Hematopoietic multipotent progenitor cell treated with erythropoietin and hydrocortisone succinate and interleukin-3 and kit ligand, for 6 days (in vitro differentiated cells): ENCODE measurements at places on chromosomes 11 and 22.

DNA sequence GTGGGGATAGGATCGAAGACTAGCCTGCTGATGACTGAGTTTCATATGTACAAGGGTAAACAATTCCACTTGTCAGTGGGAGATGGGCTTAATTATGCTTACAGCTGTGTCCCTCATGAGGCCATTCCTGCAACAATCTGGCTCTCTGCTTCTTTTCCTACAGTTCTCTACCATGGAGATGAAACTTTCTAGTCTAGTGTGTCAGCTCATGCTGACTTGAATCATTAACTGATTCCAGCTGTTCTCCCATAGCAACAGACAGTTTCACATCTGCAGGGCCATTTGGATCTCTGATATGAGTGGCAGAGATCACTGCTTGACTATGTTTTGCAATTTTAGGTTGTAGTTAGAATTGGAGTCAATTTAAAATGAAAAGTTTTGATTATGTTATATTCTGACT, 1251.7 kb upstream of the RAG2 start:
- no peak for DNase-seq

DNA sequence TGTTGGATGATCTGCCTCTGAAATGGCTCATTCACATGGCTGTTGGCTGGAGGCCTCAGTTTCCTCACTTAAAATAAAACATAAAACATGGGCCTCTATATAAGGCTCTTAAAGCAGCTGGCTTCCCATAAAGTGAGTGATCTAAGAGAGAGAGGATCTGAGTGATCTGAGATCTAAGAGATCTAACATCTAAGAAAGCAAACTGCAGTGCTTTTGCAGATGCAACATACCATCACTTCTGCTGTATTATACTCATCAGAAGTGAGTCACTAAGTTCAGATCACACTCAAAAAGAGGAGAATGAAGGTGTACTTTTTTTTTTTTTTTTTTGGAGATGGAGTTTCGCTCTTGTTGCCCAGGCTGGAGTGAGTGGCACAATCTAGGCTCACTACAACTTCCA, 18.1 kb upstream of the HSPA8 start:
- no peak for DNase-seq

- no peak for DNase-seq
These were observed 83.2 kb downstream of the TRIM29 start for GRCh38 chr11:120054753-120055045.

GRCh38 chr11:24289301-24289700, 207.6 kb upstream of the LUZP2 start:
- no peak for DNase-seq

- peak; percentile 60 for DNase-seq
These were observed 101.4 kb downstream of the SYT9 start for GRCh38 chr11:7353100-7353499.

- DNase-seq, result no peak
These were observed 71.6 kb downstream of the TEAD1 start for GRCh38 chr11:12745787-12746186.

GRCh38 chr11:110312670-110313069, 16.3 kb upstream of the RDX start:
- no peak for DNase-seq

- DNase-seq, result no peak
These were observed 46.2 kb downstream of the C11orf71 start for GRCh38 chr11:114354076-114354475.

DNA sequence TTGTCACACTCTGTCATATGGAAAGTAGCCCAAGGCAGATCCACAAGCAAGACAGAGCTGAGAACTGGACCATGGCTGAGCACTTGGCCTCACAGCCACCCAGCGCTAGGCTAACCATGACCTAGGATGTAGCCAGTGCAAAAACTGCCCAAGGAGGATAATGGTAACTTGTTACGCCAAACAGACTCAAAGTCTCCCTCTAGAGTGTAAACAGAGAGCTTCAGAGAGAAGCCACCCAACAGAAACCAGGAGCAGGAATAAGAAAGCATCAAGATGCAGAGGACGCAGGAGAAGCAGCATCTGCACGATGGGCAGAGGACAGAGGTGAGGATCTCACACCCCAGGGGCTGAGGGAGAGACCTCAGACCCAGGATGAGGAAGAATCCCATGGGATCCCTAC, 97.9 kb downstream of the RCN1 start:
- no peak for DNase-seq
